WTC11 (cell line): ENCODE measurements at places on chromosomes 5 and 9. TPM values are rescaled to one million over a fixed set of nuclear protein-coding genes. Genes with fewer than 3 reads are reported as not detected.

- H3K4me3 ChIP-seq: no peak overlapping the region
- peak; percentile 97 for DNase-seq
- no peaks in the 10 kb centered on the region for H3K36me3 ChIP-seq
- H3K27me3 ChIP-seq: peaks cover 31% of the 10 kb centered on the region
- peaks cover 8% of the 10 kb centered on the region for H3K4me1 ChIP-seq
Observed at GRCh38 chr5:176837707-176838115, 27.4 kb downstream of the UNC5A start.

GRCh38 chr5:83475391-83475863 is 3.9 kb downstream of the VCAN start:
- peak overlapping the region; percentile 85 for H3K4me3 ChIP-seq
- H3K27me3 ChIP-seq: no peaks in the 10 kb centered on the region
- H3K27ac ChIP-seq: peak overlapping the region; percentile 94
- no peak for DNase-seq
- H3K4me1 ChIP-seq: peaks cover 49% of the 10 kb centered on the region
- H3K36me3 ChIP-seq: peaks cover 17% of the 10 kb centered on the region

Gene TRIM41
- total RNA-seq: 31.9 to 33.5 TPM (median 32.2 TPM) in 3 replicates

Gene MED7
- total RNA-seq: 11.1 to 11.4 TPM (median 11.2 TPM) in 3 replicates

DNA sequence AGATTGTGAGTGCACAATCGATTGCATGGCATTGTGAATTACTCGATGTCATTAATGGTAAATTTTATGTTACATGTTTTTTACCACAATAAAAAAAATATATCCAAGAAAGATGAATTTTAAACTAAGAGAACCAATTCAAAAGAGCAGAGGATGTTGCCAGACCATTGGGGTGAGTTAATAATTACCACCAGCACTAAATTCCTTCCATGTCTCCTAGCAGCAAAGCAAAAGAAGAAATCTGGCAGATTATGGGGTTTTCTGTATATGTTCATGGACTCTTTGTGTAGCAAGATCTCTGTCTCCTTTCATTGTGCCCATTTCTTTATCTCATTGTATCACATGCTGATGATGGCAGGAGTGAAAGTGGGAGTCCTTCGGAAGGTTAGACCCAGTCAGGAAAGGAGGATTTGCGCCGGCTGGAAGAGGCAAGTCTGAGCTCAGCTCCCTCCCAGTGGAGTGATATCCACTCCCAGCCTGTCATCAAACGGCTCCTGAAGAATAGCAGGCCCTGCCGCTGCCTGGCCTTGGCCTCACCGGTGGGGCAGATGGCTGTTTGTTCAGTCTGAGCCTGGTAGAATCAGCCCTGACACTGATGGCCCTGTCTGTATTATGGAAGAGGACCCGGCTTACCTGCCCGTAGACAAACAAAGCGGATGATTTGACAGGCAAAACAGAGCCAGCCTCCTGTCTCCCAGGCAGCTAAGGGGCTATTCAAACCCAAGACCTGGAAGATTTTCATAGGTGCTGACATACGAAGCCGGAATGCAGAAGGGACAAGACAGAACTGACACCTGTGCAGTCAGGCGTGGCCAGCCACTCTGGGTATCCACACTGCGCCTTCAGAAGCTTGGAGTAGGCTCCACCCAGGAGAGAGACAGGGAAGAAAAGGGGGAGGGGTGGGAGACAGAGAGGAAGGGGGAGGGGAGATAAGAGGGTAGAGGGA is 21.9 kb upstream of the FOXE1 start:
- peaks cover 45% of the 10 kb centered on the region for H3K27me3 ChIP-seq
- no peak overlapping the region for H3K27ac ChIP-seq
- H3K4me1 ChIP-seq: peaks cover 20% of the 10 kb centered on the region
- peak overlapping the region; percentile 60 for H3K4me3 ChIP-seq
- no peak for DNase-seq

DNA sequence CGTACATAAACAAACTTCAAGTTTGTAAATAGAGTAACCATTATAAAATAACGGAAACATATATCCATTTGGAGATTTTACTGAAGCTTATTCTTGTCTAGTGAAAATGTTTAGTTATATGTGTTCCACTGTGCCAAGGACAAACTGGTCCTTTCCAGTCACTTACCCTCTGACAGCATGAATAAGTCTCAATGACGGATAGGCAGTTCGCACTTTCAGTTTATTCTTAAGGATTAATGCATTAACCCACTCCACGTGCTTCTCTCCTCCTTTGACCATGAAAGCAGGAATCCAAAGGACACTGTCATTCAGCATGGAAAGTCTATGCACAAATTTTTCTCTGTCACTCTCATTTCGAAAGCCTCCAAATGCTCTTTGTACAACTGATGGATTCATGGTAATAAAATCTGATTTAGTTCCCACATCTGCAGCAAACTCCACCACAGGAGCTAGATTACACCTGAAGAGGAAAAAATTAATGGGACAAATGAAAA is 47.1 kb downstream of the ST8SIA4 start:
- H3K4me3 ChIP-seq: no peak overlapping the region
- H3K27me3 ChIP-seq: no peaks in the 10 kb centered on the region
- no peak overlapping the region for H3K27ac ChIP-seq
- no peaks in the 10 kb centered on the region for H3K4me1 ChIP-seq
- no peak for DNase-seq
- no peaks in the 10 kb centered on the region for H3K36me3 ChIP-seq

DNA sequence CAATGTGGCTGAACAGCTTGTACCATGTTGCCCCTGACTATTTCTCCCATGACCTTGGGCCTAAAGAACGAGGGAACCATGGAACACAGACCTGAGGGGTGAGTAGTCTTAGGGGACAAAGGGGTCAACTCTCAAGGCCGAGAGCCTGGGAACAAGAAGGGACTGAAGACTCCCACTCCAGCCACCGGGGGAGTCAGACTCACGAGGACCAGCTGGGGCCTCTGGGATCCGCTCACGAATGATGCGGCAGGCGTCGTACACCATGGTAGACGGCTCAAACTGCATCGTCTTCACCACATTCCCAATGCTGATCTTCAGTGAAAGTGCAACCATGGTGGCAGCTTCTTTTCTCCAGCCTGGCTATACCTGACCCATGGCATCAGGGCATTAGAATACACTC is 6.6 kb downstream of the TLN1 start:
- no peak for DNase-seq
- no peaks in the 10 kb centered on the region for H3K27me3 ChIP-seq
- no peaks in the 10 kb centered on the region; the same call in 1 of the 2 replicates for H3K4me1 ChIP-seq
- peaks cover 41% of the 10 kb centered on the region for H3K36me3 ChIP-seq
- no peak overlapping the region for H3K4me3 ChIP-seq
- H3K27ac ChIP-seq: no peak overlapping the region

GRCh38 chr5:83485842-83486241 is 14.3 kb downstream of the VCAN start:
- DNase-seq: no peak
- H3K27ac ChIP-seq: no peak overlapping the region
- peaks cover 36% of the 10 kb centered on the region for H3K4me1 ChIP-seq
- no peaks in the 10 kb centered on the region for H3K27me3 ChIP-seq
- no peak overlapping the region for H3K4me3 ChIP-seq
- peaks cover 52% of the 10 kb centered on the region for H3K36me3 ChIP-seq

- H3K4me1 ChIP-seq: no peaks in the 10 kb centered on the region
- DNase-seq: no peak
- no peak overlapping the region for H3K27ac ChIP-seq
- no peaks in the 10 kb centered on the region for H3K36me3 ChIP-seq
- no peak overlapping the region for H3K4me3 ChIP-seq
Observed at GRCh38 chr9:4382722-4383317, 83.0 kb upstream of the GLIS3 start.

DNA sequence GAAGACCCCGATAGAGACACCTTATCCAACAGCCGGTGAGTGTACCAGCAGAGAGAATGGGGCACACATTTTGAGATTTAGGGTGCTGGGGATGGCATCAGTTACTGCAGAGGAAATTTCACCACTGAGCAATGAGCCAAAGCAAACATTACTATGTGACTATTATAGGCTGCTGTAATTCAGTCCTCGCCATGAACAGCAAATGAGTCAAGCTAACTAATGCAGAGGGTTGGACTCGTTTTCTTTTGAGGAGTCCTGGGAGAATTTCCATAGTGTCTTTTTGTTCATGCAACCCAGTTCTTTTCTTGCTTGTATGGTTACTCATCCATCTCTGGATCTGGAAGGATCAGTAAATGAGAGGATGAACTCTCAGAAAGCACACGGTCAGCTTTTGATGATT is 323.8 kb downstream of the PSAT1 start:
- no peak overlapping the region for H3K27ac ChIP-seq
- no peak for DNase-seq
- H3K27me3 ChIP-seq: no peaks in the 10 kb centered on the region
- H3K36me3 ChIP-seq: no peaks in the 10 kb centered on the region
- no peak overlapping the region for H3K4me3 ChIP-seq

GRCh38 chr9:98191181-98191608 is 1.2 kb downstream of the CORO2A start:
- no peak for DNase-seq
- peak overlapping the region; percentile 65 for H3K4me3 ChIP-seq
- H3K36me3 ChIP-seq: no peaks in the 10 kb centered on the region
- no peaks in the 10 kb centered on the region for H3K27me3 ChIP-seq
- no peak overlapping the region for H3K27ac ChIP-seq
- H3K4me1 ChIP-seq: peaks cover 44% of the 10 kb centered on the region

- peak; percentile 38 for DNase-seq
- no peaks in the 10 kb centered on the region for H3K36me3 ChIP-seq
- peak overlapping the region; percentile 74 for H3K4me3 ChIP-seq
- peaks cover 93% of the 10 kb centered on the region for H3K27me3 ChIP-seq
Observed at GRCh38 chr5:43042626-43043399, 2.7 kb upstream of the ANXA2R start.

DNA sequence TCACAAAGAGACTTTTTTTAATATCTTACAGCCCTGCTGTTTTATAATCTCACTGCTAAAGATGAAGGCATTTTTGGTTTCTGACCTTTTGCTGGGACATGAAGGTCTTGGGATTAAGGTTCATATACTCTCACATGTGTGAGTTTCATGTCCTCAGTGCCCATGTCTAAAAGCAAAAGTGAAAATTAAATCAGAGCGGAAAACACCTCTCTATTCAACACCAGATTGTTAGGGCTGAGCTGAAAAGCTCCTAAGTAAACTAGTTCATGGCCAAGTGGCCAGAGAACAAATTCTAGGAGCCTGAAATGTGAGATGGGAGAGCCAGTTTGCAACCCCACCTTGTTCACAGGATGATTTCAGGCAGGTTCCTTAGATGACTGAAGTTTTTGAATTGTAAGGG is 110.9 kb downstream of the GRIA1 start:
- DNase-seq: no peak
- no peak overlapping the region for H3K27ac ChIP-seq
- no peaks in the 10 kb centered on the region for H3K27me3 ChIP-seq
- H3K4me3 ChIP-seq: no peak overlapping the region
- H3K4me1 ChIP-seq: peaks cover 4% of the 10 kb centered on the region

Gene KIF24
- total RNA-seq: 3.8 to 4.5 TPM (median 4.3 TPM) in 3 replicates

Gene MOB3B
- 18.9 to 25.1 TPM (median 20.9 TPM) in 3 replicates for total RNA-seq

Gene PRR16
- total RNA-seq: 0.23 to 0.53 TPM (median 0.42 TPM) in 3 replicates

DNA sequence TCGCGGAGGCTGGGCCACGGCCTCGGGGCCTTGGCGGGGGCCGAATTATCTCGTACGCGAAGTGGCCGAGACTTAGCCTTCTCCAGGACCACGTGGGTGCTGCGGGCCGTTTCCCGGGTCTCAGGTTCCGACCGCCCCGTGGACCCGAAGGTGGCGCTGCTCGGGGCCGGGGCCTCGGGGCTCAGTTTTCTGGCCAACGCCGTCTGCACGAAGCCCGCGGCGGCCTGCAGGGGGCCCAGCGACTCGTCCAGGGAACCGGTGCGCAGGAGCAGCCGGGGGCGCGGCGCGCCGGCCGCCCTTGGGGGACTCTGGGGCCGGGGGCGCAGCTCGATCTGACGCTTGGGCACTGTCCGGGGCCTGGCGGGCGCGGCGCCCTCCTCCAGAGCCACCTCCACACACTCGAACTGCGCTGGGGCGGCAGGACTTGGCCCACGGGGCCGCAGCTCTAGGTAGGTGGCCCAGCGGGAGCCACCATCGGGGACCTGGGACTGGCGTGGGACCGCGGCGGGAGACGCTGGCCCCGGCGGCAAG is 716 bp downstream of the PROB1 start:
- DNase-seq: peak; percentile 57
- peaks cover 39% of the 10 kb centered on the region for H3K27me3 ChIP-seq
- no peak overlapping the region for H3K27ac ChIP-seq
- peaks cover 31% of the 10 kb centered on the region for H3K4me1 ChIP-seq
- H3K36me3 ChIP-seq: peaks cover 9% of the 10 kb centered on the region
